ENCODE measurements at places on chromosomes 2 and 18. TPM values are rescaled to one million over a fixed set of nuclear protein-coding genes. Genes with fewer than 3 reads are reported as not detected.

DNA sequence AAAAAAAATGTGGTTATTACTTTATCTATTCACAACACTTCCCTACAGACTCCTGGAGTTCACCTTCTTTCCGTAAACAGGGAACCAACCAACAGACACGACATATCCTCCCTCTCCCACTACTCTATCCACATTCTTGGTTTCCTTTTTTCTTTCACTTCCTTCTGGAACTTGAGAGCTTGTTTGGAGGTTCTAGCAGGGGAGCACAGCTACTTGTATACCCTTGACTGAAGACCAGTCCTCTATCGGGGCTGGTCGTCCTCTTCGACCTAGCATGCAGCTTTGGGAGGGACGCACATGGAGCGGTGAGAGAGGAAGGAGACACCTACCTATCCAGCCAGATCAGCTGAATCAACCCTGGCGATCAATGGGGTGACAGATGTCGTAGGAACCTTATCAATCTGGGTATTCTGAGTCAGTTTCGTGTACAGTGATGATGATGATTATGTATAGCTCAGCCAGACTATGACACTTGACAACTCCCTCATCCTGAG lies 43.5 kb upstream of the MSH2 start:
- no peak for DNase-seq

GRCh38 chr18:58412844-58413666 lies 215.8 kb downstream of the ALPK2 start:
- no peak for DNase-seq

DNA sequence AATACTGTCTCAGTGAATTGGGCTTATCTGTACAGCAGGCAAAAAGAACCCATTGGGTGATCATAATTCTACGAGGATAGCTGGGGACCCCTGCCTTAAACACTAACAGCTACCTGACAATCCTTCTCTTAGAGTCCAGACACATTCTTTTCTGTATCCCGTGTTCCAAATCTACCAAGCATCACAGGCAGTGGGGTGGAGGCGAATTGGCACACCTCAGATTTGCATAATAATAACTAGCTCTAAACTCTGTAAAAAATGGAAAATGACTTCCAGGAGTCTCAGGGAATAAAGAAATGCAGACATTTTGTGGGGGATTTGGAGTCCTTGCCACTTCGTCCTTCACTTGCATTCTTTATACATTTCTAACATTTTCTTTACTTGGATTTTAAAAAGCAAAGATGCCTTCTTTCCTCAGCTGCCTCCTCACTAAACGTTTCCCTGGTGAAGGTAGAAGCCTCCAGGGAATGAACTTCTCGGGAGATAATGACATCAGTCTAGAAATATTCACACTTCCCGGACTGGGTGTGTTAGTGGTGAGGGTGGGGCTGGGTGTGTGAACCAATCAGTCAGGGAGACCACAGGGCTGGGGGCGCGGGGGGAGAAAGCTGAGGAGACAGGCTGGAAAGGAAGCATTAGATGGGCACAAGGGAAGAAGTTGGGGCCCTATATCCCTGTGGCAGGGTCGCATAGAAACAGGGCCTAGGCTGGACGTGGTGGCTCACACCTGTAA lies 59.1 kb upstream of the BOD1L2 start:
- DNase-seq = no peak

DNA sequence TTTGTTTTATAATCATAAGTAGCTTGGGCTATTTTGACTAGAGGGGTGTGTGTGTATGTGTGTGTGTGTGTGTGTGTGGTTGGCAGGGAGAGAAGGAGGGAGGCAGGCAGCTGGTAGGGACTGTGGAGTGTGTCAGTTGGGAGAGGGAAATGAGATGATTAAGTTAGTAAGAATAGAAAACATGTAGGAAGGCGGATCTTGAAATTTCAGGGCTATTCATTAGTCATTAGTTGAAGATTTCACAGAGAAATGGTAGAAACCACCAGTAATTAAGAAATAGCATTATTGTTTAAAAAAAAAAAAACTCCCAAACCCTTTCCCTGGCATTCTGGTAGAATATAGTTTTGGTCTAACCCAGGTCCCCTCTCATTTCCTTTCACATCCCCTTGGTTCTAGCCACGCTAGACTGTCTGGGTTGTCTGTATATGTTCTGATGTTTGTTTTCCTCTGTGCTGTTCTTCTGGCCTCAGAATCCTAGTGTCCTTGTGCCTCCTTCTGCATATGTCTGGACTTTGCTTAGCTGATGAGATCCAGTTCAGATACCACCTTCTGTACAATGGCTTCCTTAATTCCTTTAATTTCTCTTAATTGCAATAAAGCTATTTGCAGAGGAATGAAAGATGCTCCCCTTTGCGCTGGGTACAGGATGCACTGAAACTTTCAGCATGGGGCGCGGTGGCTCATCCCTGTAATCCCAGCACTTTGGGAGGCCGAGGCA lies 161.6 kb downstream of the NEDD4L start:
- DNase-seq = no peak

- peak; percentile 5 for DNase-seq
These were observed 107.0 kb downstream of the KCNF1 start for GRCh38 chr2:11018651-11019185.

DNA sequence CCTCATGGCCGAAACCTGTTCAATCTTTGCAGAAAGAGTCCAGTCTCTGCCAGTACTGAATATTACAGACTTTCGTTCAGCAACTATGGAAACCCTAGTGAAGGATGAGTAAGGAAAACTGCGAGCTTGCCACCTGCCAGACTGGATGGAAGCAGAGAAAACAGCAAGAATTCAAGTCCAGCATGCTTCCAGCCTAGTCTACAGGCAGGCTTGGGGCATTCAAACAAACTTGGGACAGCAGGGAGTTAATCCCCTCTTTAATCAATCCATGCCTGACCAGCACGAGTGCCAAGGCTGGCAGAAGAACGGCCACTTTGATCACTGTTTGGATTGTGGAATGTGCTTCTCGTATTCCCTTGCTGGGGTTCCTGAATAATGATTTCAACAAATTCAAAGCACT lies 145.2 kb downstream of the EPHA4 start:
- DNase-seq = no peak

GRCh38 chr18:48961547-48961946 lies 10.8 kb upstream of the SMAD7 start:
- no peak for DNase-seq

- no peak for DNase-seq
These were observed 13.7 kb downstream of the ANKRD44 start for GRCh38 chr2:197296835-197297234.

GRCh38 chr2:16813593-16813992 lies 148.0 kb upstream of the CYRIA start:
- DNase-seq = no peak

GRCh38 chr18:31648966-31649429 lies 35.4 kb downstream of the B4GALT6 start:
- no peak for DNase-seq

- no peak for DNase-seq
These were observed 169.5 kb downstream of the CLIP4 start for GRCh38 chr2:29284671-29285070.

- DNase-seq = no peak
These were observed 79.0 kb downstream of the TLK1 start for GRCh38 chr2:171081649-171082111.

GRCh38 chr2:150413910-150414309 lies 73.6 kb downstream of the RND3 start:
- DNase-seq = no peak

DNA sequence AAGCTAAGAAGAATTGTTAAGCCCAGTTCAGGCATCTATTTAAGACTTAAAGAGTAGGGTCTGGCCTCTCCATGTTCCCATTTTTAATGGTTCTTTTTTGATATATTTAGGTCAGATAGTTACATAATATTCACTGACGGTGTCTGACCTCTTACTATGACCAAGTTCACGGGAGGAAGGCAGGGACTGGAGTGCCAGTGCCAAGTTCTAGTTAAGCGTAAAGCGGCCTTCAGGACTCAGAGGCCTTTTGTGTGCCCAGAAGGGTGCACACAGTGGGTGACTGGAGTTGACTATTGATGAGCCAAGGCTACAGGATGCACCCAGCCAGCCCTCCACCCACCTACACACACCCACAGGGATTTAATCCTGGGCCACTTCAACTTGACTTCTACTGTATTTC lies 290.9 kb downstream of the PIEZO2 start:
- DNase-seq = no peak

DNA sequence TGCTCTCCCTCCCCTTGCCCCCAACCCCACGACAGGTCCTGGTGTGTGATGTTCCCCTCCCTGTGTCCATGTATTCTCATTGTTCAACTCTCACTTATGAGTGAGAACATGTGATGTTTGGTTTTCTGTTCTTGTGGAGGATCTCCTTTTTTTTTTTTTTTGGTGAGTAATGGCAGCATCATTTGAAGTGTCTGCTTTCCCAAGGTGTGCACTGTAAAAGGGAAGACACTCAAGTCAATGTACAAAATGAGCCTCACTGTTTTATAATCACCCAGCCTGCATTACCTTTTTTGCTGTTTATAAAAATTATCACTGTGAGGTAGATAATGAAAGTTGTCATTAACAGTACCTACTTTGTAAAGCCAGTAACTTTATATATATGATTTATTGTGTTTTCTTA lies 56.9 kb downstream of the INSIG2 start:
- DNase-seq = no peak

DNA sequence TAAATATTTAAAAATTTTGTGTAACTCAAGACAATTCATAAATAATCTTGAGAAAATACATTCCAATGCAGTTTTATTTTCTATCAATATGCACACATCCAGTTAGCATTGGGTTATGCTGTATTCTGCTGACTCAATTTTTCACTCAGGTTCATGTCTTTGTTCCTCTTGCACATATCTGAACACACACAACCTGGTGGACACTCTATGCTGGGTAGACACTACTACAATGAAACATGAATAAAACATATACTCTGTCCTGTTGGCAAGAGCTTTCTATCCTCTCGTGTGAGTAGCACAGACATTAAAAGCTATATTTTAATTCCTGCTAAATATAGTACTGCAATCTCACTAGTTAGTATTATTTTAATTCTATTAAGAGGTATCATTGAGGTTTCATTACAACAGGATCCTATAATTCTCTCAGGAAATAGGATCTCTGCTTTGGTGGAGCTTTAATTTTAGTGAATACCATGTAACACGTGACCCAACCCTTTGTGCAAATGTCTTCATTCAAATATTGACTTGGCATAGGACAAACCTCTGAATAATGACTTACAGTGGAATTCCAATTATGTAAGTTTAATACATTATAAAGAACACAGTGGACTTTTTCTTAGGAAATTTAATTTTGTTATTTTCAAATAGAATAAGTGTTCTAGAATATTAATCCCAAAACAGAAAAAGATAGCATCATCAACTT lies 342.3 kb upstream of the TMEFF2 start:
- DNase-seq = no peak

DNA sequence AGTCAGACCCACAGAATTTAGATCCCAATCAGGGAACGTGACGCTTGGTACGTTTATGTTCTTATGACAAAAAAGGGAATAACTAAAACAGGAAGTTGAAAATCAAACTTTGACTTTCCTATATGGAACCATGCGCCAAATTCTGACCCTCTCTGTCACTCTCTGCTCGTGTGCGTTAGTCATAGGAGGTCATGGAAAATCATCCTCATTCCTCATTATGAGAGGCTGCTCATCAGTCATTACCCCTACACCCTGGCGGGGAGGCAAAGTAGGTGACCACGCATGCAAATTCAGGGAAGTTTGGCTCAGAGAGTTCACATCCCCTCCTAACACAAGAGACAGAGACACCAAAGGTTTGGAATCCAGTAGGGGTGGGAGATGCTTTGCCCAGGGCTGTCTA lies 15.5 kb downstream of the IL1F10 start:
- no peak for DNase-seq

DNA sequence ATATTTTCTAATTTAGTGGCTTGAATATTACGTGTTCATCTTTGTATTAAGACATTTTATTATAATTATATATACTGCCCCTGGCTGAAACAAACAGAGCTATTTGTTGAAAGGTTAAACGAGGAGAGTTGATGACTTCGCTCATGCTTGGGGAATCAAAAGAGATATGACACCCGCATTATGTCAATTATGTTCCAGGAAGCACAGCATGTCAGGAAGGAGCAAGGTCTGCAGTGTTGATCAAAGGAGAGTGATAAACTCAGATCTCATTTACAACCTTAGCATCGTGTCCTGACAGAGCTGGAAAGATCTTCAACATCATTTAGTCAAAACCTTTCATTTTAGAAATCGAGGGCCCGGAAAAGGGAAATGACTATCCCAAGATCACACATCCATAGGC lies 510.1 kb downstream of the TDRD15 start:
- no peak for DNase-seq

DNA sequence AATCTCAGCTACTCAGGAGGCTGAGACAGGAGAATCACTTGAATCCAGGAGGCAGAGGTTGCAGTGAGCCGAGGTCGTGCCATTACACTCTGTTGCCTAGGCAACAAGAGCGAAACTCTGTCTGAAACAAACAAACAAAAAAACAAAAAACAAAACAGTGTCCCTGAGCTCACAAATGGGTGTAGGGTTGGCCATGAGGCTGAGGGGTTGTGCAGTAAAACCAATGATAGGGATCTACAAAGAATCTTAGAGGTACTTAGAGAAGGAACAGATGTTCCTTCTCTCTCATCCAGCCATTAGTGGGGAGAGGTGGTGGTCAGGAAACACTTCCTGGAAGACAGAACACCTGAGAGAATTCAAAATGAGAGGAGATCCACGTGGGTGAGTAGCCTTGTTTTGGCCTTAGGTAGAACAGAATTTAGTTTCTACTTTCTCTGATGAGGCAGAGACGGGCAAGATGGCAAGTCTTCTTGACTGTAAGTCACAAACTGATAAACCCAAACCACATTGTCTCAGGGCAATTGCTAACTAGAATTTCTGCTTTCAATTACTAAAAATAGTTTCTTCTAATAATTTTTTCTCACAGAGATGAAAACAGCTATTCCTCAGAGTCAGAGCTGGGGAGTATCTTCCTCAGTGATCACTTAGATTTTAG lies 61.5 kb upstream of the PPM1B start:
- no peak for DNase-seq

DNA sequence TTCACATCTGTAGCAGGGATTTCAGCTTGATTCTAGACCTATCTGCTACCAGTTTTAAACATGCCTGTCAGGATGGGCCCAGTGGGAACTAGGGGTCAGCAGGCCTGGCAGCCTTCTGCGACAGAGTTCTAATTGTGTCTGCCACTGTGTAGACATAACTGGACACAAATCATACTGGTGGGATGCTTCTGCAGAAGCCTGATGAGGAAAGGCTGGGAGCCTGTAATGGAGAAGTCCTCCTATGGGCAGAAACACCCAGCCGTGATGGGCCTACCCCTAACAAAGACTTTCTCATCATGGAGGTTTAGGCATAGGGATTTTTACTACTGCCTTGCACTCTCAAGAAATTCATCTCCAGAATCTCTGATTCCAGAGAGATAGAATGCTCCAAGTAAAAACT lies 166.9 kb downstream of the PDE11A start:
- DNase-seq = no peak

The ABCG8 gene
- not detected for total RNA-seq

The DLGAP1 gene
- total RNA-seq = not detected

The BUB1 gene
- 138 TPM for total RNA-seq

The RANBP2 gene
- 42.2 TPM for total RNA-seq

The CASP8 gene
- 63.2 TPM for total RNA-seq

The TM4SF20 gene
- not detected for total RNA-seq

The CPLX4 gene
- total RNA-seq = not detected

The DSC1 gene
- total RNA-seq = 0.16 TPM

The ASNSD1 gene
- total RNA-seq = 36.9 TPM

The CRYGD gene
- total RNA-seq = not detected

The HES6 gene
- 4.8 TPM for total RNA-seq

The DSG4 gene
- total RNA-seq = not detected

The FSHR gene
- total RNA-seq = not detected

The CDH2 gene
- total RNA-seq = 0.21 TPM

The TMEM182 gene
- total RNA-seq = 4.4 TPM

The LOXHD1 gene
- 0.47 TPM for total RNA-seq

The OSBPL6 gene
- 0.24 TPM for total RNA-seq

The LRRC30 gene
- total RNA-seq = not detected

The ACVR1C gene
- total RNA-seq = 0.73 TPM

All from activated CD8-positive, alpha-beta T cell treated with anti-CD3 and anti-CD28 coated beads, Interleukin-2, amount 10 ng/mL, durations not matched to agents 7 days and 5 days (primary cell).